Stimulated activated CD4-positive, alpha-beta T cell treated with anti-CD3 and anti-CD28 coated beads, Interleukin-1b, Interleukin-23, amount 100 ng/mL, for 1 hour (primary cell): ENCODE measurements at places on chromosomes 1 and 21.

DNA sequence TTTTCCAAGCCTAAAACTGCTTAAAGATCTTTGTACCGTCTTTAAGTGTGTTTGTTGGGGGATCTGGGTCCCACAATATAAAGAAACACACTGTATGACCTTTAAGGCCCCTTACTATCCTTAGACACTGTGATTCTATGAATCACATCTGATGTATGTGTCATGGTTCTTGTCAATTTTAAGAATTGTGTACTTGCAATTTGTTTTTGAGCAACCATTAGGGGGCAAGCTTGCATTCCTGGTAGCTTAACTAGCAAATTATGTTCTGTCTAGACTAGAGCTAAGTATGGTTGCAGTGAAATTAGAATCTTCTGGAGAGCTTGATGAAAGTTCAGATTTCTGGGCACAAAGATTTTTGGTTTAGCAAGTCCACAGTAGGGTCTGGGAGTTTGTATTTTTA, 219.5 kb downstream of the TPR start:
- no peak for DNase-seq

DNA sequence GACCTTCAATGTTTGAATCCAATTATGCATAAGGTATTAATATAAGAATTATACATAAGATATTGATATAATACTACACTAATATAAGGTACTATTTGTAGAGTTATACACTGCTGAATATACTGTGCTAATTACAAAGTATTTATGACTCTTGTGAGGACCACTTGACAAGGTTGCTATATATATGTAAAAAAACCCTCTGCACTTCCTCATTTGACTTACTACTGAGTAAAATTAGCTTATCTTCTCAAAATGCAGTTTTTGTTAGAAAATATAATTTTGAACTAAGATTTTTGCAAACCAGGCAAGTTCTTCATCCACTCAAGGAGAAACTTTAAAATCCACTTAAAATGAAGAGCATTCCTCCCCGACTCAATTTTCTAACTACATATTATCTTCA, 8.5 kb downstream of the SIKE1 start:
- DNase-seq, result no peak

DNA sequence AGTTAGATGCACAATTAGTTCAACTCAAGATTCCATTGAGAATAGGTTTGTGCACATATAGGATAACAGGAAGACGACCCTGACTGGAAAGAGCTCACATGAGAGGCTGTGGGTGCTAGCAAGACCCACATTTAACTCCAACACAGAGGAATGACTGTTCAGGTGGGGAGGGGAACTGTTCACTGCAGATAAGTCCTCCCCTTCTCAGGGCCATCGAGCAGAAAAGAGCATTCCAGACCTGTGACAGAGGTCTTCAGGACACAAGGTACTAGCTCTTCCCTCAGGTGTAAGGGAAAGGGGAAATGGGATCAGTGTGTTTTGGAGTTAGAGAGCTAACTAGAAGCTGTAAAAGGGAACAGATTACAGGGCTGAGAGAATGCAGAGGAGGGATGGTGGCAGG, 8.7 kb downstream of the PTGER3 start:
- no peak for DNase-seq

DNA sequence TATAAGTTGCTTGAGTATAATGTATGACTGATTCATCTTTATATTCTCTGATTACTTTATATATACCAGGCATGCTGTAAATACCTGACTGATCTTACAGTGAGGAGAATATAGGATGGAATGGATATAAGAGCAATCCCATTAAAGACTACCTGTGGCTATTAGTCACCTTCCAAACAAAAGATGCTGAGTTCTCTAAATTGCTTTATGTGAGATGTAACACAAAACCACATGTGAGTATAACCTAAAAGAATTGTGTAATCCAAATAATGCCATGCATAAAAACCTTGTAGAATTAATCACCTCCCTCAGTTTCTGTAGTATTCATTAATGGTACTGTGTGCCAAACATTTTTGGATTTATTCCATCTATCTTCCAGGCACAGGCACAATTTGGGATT, 134.6 kb upstream of the LRRC7 start:
- no peak for DNase-seq

DNA sequence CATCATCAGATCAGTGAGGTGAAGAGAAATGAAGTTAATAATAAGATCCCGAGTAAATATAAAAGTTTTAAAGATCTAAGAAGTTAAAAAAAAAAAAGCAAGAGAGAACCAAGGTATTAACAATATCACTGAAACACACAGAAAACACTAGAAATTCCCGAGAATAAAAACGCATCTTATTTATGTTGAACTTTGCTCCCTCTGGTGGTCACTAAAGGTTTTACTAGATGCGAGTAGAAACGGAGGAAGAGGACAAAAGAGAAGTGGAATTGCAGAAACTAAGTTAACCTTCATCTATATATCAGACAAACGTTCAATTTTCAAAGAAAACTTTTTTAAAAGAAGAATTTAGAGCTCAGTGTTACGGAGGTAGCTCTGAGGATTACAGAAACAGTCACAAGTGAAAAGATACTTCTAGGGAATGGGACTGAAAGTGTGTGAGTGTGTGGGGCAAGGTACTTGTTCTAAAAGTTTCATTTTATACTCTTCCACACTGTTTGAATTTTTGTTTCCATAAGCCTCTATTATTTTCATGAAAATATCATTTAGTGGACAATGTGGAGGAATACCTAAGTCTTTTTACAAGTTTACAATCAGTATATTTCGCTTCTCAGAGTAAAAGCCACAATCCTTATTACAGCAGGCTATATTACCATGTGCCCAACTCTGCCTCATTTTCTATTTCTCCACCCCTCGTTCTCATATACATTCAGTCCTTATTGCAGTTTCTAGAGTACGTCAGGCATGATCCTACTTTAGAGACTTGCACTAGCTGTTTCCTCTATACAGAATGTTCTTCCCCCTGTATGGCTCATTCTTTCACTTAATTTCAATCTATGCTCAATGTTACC, 19.7 kb downstream of the ACBD6 start:
- no peak for DNase-seq

GRCh38 chr1:20597650-20598049, 8.8 kb downstream of the CDA start:
- DNase-seq, result no peak

DNA sequence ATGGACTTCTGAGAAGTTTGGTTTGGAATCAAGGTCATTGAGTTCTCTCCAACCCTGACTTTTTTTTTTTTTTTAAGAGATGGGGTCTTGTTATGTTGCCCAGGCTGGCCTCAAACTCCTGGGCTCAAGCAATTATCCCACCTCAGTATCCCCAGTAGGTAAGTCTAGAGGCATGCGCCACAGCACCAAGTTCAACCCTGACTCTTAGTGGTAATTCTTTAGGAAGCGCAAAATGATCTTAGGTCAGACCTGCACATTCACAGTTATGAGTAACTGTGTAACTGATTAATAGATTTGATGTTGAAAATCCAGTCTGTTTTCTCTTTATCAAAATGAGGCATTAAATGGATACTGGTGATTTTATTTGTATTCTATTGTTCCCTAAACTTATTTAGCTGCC, 95.9 kb downstream of the GREM2 start:
- no peak for DNase-seq

- DNase-seq, result no peak
These were observed 175.6 kb downstream of the SIPA1L2 start for GRCh38 chr1:232454227-232454886.

DNA sequence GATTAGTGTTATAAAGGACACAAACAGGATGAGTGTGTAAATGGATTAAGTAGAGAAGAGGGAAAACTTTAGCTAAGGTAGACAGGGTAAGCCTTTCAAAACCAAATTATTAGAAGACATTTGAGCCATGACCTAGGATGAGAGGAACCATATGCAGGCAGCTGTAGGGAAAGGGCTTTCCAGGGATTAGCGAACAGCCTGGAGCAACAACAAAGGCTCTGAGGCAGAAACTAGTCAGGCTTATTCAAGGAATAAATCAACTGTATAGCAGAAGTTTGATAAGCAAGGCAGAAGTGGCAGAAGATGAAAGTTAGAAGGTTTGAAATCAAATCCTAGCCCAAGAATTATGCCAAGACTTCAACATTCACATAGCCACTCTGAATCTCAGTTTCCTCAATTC, 21.3 kb downstream of the AIDA start:
- no peak for DNase-seq

DNA sequence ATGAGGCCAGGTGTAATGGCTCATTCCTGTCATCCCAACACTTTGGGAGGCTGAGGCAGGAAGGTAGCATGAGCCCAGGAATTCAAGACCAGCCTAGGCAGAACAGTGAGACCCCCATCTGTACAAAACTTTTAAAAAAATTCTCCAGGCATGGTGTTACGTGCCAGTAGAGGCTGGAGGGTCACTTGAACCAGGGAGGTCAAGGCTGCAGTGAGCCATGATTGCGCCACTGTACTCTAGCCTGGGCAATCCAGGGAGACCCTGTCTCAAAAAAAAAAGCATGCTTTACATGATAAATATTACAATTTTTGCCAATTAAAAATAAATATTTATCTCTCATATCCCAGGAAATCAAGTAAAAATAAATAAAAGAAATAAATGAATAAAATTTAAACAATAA, 17.6 kb upstream of the VPS45 start:
- no peak for DNase-seq

- no peak for DNase-seq
These were observed at the start of gene STYXL2 for GRCh38 chr1:167093846-167094516. STYXL2 (plus strand) TSS chr1:167094075; CDS start chr1:167094850, 775 bp downstream.

DNA sequence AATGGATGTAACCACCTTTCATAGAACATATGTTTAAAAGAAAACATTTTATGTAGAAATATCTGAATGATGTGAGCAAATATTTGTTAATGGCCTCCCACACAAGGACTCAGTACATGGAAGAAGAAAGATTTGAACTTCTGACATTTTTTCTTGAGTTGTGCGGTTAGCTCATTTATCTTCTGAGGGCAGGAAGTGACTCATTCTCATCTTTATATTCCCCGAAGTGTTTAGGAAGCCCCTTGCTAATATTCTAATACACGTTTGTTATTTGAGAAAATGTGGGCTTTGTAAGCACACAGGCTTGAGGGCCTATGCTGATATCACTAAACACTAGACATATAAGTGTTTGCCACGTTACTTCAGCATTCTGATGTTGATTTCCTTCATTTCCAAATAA, 392.5 kb upstream of the PTBP2 start:
- DNase-seq, result no peak

- no peak for DNase-seq
These were observed 12.1 kb downstream of the NBPF3 start for GRCh38 chr1:21451981-21452411.

- DNase-seq, result no peak
These were observed 37.9 kb downstream of the CXADR start for GRCh38 chr21:17550671-17551308.

DNA sequence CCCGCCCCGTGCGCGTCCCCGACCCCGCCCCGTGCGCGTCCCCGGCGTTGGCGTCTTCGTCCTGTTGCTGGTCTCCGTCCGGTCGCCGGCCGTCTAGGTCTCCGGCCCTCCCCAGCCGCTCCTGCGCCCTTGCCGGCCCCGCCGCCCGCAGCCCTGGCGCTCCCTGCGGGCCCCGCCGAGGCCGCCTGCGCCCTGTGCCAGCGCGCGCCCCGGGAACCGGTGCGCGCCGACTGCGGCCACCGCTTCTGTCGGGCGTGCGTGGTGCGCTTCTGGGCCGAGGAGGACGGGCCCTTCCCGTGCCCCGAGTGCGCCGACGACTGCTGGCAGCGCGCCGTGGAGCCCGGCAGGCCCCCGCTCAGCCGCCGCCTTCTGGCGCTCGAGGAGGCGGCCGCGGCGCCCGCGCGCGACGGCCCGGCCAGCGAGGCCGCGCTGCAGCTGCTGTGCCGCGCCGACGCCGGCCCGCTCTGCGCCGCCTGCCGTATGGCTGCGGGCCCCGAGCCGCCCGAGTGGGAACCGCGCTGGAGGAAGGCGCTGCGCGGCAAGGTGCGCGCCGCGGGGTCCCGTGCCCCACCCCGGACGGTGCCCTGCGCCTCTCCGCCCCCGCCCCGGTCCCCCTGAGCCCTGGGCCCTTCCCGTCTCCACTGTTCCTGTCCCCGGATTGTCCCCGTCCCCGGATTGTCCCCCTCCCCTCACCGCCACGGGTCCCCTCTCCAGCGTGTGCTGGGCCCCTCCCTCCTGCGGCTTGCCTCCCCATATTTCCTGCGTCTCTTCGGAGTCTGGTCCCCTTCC, at the start of gene RNF187:
RNF187 (plus strand) TSS at position 47 of the 789 bp plus-strand sequence.
- no peak for DNase-seq

DNA sequence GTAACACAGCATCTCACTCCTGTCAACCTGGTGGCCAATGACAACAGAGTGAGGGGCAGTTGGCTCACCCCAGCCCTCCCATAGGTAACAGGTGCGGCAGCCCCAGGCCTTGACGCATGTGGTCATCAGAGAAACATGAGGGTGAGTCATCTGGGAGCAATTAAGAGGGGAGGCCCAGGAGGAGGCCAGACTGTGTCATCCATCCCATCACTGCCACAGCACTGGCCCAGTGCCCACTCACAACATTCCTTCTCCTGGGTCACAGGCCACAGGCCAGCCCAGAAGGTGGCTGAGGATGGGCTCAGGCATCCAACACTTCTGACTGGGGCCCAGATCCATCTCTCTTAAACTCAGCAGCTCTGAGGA, 17.1 kb downstream of the TEX35 start:
- DNase-seq, result no peak

GRCh38 chr21:14875704-14876523, 188.9 kb downstream of the NRIP1 start:
- no peak for DNase-seq

DNA sequence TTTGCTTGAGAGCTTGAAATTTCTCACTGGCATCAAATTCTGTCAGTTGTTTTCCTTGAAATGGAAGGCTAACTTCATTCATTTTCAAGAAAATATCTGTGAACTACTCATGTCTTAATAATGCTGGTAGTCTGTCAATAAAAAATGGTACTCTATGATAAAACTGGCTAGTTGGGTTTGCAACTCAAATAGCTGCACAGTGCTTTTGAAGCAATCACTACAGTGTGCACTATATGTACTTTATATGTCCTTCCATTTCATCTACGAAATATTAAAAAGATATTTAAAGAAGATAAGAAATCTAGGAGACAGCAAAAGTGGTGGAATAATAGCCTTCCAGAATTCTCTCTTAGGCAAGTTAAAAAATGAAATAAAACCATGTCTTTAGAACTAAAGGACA, 39.9 kb upstream of the ZNHIT6 start:
- DNase-seq, result no peak

DNA sequence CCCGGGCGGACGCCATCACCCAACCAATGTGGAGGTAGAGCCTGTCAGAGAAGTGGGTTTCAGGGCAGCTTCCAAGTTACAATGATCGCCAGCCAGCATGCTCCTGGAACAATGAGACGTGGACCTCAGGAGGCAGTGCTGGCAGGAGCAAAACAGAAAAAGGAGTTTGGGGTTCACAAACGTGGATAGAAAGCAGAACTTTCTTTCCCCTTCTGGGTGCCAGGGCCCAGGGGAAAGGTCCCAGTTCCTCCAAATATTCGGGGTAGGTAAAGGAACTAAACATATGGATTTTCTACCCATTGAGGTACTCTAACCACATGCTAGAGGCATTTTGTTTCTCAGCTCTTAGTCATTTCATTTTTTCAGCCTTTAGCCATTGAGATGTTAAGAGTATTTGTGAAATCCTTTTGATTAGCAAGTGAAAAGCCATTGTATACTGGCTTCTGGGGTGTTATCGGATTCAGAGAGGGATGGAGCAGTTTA, 488.4 kb upstream of the ADGRL2 start:
- DNase-seq, result no peak
